ENCODE measurements at places on chromosomes 11 and 22.

DNA sequence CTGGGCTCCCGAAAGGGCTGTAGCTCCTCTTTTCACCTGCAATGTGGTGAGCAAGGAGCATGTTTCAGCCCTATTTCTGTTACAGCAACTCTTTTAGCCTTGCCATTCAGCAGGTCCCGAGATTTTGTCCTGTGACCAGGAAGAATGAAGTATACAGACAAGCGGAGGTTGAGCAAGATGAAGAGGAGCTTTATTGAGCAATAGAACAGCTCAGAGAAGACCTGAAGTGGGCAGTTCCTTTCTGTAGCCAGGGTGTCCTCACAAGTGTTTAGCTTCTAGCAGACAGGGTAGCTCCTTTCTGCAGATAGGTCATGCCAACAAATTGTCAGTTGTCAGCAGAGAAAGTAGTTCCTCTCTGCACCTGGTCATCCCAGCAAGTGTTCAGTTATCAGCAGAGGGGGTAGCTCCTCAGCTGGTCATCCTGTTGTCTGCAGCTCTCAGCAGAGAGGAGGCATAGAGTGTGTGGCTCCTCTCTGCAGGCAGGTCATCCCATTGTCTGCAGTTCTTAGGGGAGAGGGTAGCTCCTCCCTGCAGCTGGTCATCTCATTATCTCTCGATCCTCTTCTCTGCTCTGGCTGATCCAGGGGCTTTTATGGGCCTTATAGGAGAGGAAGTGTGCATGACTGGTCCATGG is 5.4 kb upstream of the OR56A4 start:
- H3K27ac ChIP-seq: no peak overlapping the region
- H3K27me3 ChIP-seq: peaks cover 5% of the 10 kb centered on the region
- no peak overlapping the region for H3K4me3 ChIP-seq
- no peak for DNase-seq

GRCh38 chr11:124886978-124887666 is 10.5 kb downstream of the ROBO4 start:
- no peaks in the 10 kb centered on the region for H3K4me1 ChIP-seq
- no peak overlapping the region for H3K4me3 ChIP-seq
- no peak for DNase-seq
- H3K27ac ChIP-seq: no peak overlapping the region
- no peaks in the 10 kb centered on the region for H3K27me3 ChIP-seq
- H3K36me3 ChIP-seq: no peaks in the 10 kb centered on the region

- H3K27me3 ChIP-seq: no peaks in the 10 kb centered on the region
- no peaks in the 10 kb centered on the region for H3K36me3 ChIP-seq
- DNase-seq: no peak
- H3K4me3 ChIP-seq: no peak overlapping the region
- no peak overlapping the region for H3K27ac ChIP-seq
Observed at GRCh38 chr11:128105511-128105910, 481.8 kb downstream of the ETS1 start.

- no peak for DNase-seq
- H3K27me3 ChIP-seq: no peaks in the 10 kb centered on the region
- H3K27ac ChIP-seq: no peak overlapping the region
- no peaks in the 10 kb centered on the region for H3K36me3 ChIP-seq
Observed at GRCh38 chr11:119635776-119636175, 93.2 kb downstream of the NECTIN1 start.

GRCh38 chr22:50548921-50549790 is 3.5 kb downstream of the KLHDC7B start:
- H3K4me3 ChIP-seq: peak overlapping the region; percentile 69
- peak overlapping the region; percentile 90 for H3K27ac ChIP-seq
- DNase-seq: no peak
- no peaks in the 10 kb centered on the region for H3K27me3 ChIP-seq

DNA sequence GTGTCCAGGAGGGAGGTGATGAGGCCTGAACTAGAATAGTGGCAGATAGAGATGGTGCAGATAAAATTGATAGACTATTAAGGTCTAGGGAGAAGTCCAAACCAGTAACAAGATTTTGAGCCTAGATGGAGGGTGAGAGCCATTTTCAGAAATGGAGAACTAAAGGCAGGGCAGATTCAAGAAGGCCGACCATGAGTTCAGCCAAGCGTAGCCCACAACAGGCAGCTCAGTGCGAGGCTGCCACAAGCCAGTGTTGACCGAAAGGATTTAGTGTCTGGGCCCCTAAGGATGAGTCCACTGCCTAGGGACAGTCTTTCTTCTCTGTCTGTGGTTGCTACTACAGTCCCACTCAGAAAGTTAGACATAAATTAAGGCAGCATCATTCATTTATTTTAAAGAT is 51.7 kb downstream of the PPP2R1B start:
- no peak for DNase-seq
- H3K4me3 ChIP-seq: no peak overlapping the region
- no peaks in the 10 kb centered on the region for H3K27me3 ChIP-seq
- no peak overlapping the region for H3K27ac ChIP-seq
- H3K4me1 ChIP-seq: no peaks in the 10 kb centered on the region

- no peaks in the 10 kb centered on the region for H3K4me1 ChIP-seq
- H3K36me3 ChIP-seq: peaks cover 4% of the 10 kb centered on the region
- no peaks in the 10 kb centered on the region for H3K27me3 ChIP-seq
- H3K4me3 ChIP-seq: no peak overlapping the region
- no peak overlapping the region for H3K27ac ChIP-seq
Observed at GRCh38 chr22:29346659-29347058, 31.2 kb upstream of the RASL10A start.

- H3K36me3 ChIP-seq: no peaks in the 10 kb centered on the region
- no peaks in the 10 kb centered on the region for H3K4me1 ChIP-seq
- H3K27ac ChIP-seq: no peak overlapping the region
- no peak overlapping the region for H3K4me3 ChIP-seq
- DNase-seq: no peak
- H3K27me3 ChIP-seq: no peaks in the 10 kb centered on the region
Observed at GRCh38 chr22:47034076-47034808, 271.8 kb downstream of the TBC1D22A start.

- no peaks in the 10 kb centered on the region for H3K27me3 ChIP-seq
- no peak for DNase-seq
- H3K4me3 ChIP-seq: no peak overlapping the region
- no peaks in the 10 kb centered on the region for H3K4me1 ChIP-seq
- H3K36me3 ChIP-seq: no peaks in the 10 kb centered on the region
- H3K27ac ChIP-seq: no peak overlapping the region
Observed at GRCh38 chr11:91308069-91308468, 916.5 kb upstream of the FAT3 start.

GRCh38 chr11:101327908-101328307 is 198.3 kb upstream of the PGR start:
- no peak for DNase-seq
- H3K4me1 ChIP-seq: no peaks in the 10 kb centered on the region
- H3K27ac ChIP-seq: no peak overlapping the region
- H3K27me3 ChIP-seq: no peaks in the 10 kb centered on the region

DNA sequence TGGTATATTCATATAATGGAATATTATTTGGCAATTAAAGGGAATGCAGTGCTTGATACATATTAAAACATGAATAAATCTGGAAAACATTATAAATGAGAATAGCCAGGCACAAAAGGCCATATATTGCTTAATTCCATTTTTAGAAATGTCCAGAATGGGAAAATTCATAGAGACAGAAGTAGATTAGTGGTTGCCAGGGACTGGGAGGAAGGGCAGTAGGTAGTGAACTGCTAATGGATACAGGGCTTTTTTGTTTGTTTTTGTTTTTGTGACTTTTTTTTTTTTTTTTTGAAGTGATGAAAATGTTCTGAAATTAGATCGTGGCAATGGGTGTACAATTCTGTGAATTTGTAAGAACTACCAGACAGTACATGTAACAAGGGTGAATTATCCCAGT is 86.1 kb downstream of the YAP1 start:
- no peak for DNase-seq
- H3K27me3 ChIP-seq: no peaks in the 10 kb centered on the region
- H3K36me3 ChIP-seq: no peaks in the 10 kb centered on the region
- H3K27ac ChIP-seq: no peak overlapping the region
- no peaks in the 10 kb centered on the region for H3K4me1 ChIP-seq

DNA sequence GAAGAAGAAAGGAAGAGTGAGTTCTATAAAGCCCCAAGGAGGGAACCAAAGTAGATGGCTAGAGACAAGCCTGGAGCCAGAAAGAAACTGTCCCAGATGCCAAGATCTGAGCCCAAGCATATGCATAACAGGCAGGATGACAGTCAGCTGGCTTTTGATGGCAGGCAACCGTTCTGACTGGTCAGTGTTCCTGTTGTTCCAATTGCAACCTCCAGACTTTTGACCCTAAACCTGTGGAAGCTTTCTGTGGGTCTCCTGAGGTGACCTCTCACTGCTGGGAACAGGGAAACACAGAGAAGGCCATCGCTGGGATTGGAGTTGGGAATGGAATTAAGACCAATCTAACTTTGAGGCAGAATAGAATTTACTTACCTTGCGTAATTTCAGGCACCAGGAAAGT is 21.6 kb upstream of the NNMT start:
- H3K4me1 ChIP-seq: no peaks in the 10 kb centered on the region
- H3K4me3 ChIP-seq: no peak overlapping the region
- H3K27me3 ChIP-seq: no peaks in the 10 kb centered on the region
- H3K36me3 ChIP-seq: no peaks in the 10 kb centered on the region
- no peak for DNase-seq

- no peaks in the 10 kb centered on the region for H3K27me3 ChIP-seq
- no peaks in the 10 kb centered on the region for H3K4me1 ChIP-seq
- H3K4me3 ChIP-seq: no peak overlapping the region
Observed at GRCh38 chr22:41177040-41177621, 28.0 kb upstream of the L3MBTL2 start.

DNA sequence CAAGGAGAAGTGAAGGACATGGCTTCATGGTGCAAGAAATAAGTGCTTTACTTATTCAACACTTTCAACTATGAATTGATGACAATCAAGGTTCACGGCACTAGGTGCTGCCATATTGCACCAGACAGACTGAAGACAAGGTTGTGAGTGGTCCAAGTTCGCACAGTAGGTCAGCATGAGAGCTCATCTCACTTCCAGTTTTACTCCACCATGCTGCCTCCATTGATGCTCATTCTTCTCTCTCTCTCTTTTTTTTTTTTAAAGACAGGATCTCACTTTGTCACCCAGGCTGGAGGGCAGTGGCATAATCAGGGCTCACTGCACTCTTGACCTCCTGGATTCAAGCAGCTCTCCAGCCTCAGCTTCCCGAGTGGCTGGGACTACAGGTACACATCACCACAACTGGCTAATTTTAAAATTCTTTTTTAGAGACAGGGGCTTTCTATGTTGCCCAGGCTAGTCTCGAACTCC is 47.7 kb downstream of the EHF start:
- no peak for DNase-seq
- H3K36me3 ChIP-seq: no peaks in the 10 kb centered on the region
- H3K27ac ChIP-seq: no peak overlapping the region
- no peaks in the 10 kb centered on the region for H3K4me1 ChIP-seq

GRCh38 chr11:69702239-69702691 is 1.6 kb downstream of the FGF19 start:
- H3K4me1 ChIP-seq: no peaks in the 10 kb centered on the region
- DNase-seq: no peak
- no peaks in the 10 kb centered on the region for H3K27me3 ChIP-seq
- no peaks in the 10 kb centered on the region for H3K36me3 ChIP-seq
- H3K27ac ChIP-seq: no peak overlapping the region

DNA sequence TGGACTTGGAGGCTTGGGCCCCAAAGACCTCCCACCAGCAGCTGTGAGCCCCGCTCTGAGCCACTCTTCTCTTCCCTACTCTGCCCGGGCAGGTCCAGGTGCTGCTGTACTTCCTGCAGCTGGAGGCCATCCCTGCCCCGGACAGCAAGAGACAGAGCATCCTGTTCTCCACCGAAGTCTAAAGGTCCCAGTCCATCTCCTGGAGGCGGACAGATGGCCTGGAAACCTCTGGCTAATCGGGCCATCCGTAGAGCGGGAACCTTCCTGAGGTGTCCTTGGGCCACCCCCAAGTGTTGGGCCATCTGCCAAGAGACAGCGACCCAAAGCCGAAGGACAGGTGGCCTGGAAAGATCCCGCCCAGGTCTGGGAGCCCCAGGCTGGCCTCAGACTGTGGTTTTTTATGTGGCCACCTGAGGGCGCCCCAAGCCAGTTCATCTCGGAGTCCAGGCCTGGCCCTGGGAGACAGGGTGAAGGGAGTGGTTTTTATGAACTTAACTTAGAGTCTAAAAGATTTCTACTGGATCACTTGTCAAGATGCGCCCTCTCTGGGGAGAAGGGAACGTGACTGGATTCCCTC is 135.1 kb downstream of the BCR start:
- H3K4me3 ChIP-seq: no peak overlapping the region
- H3K4me1 ChIP-seq: no peaks in the 10 kb centered on the region
- DNase-seq: peak; percentile 50

DNA sequence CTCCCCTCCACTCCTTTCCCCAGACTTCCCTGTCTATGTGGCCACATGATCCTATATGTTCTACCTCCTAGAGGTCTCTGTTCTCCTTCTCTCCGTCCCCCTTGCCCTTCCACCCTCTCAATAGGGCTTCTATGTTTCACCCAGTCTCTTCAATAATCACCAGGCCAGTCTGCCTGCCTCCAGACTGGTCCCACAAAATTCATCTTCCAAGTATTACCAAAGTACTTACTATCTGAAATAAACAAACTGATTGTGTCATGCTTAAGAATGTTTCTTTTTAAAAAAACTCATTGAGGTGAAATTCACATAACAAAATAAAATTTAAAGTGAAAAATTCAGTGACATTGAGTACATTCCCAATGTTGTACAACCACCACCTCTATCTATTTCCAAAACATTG is 44.2 kb downstream of the MTNR1B start:
- DNase-seq: no peak
- no peaks in the 10 kb centered on the region for H3K4me1 ChIP-seq

DNA sequence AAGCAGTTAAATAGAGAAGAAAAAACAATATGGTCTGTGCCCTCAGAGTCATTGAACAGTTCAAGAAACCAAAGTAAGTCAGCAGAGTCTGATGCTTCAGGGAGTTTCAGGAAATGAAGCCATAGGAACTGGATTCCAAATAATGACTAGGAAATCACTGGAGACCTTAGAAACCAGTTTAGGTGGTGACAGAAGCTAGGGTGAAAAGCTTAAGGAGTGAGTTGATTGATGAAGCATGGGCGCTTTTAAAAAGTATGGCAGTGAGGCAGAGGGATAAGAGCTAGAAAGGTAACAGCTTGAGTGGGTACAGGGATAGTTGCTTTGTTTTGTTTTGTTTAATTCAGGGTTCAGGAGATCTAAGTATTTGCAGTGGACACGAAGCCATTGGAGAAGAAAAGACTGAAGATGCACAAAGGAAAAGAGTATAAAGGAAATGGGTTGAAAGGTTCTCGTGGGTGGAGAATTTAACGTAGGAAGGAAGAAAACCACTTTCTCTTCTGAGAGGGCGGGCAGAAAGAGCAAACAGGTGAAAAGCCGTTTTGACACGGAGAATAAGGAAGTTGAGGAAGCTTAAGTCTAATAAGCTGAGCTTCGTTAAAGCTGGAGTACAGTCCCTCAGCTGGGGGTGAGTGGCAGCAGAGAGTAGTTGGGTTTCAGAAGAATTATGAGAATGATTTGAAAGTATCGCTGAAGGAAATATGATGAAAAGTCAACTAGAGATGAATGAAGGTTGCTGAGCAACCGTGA is 14.8 kb downstream of the SGSM3 start:
- H3K4me1 ChIP-seq: peaks cover 10% of the 10 kb centered on the region
- peak overlapping the region; percentile 62 for H3K4me3 ChIP-seq
- DNase-seq: peak; percentile 51
- no peaks in the 10 kb centered on the region for H3K36me3 ChIP-seq

- H3K27ac ChIP-seq: no peak overlapping the region
- no peak for DNase-seq
- no peaks in the 10 kb centered on the region for H3K4me1 ChIP-seq
- H3K27me3 ChIP-seq: no peaks in the 10 kb centered on the region
- H3K36me3 ChIP-seq: no peaks in the 10 kb centered on the region
Observed at GRCh38 chr11:76107971-76108370, 98.3 kb downstream of the WNT11 start.

Data from naive thymus-derived CD4-positive, alpha-beta T cell (primary cell).